G401 (cell line): ENCODE measurements at places on chromosomes 6 and 20. TPM values are rescaled to one million over a fixed set of nuclear protein-coding genes. Genes with fewer than 3 reads are reported as not detected.

DNA sequence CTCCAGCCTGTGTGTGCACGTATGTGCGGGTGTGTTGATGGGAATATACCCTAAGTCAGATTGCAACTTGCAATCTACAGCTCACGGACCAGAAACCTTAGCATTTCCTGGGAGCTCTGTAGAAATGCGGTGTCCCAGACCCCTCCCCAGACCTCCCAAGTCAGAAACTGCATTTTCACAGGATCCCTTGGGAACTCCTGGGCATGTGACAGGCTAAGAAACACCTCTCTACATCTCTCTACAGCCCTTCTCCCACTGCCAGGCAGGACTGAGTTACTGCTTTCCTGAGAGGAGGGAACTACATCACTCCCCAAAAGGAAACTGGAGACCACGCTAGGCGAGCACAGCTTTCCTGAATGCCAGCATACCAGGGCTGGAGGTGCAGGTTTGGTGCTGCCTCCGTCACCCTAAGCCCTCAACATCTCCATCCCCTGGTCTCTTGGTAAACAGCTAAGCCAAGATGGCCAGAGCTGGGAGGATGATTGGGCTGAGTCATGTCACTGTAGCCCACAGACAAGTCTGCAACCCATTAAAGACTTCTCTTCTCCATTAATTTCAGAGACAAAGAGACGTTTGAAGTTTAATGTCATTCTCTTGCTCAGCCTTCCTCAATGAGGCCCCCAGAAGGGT is 194.4 kb downstream of the BMP7 start:
- DNase-seq, result no peak

- DNase-seq, result peak; percentile 92
These were observed 88.7 kb upstream of the BMP5 start for GRCh38 chr6:55964136-55964535.

DNA sequence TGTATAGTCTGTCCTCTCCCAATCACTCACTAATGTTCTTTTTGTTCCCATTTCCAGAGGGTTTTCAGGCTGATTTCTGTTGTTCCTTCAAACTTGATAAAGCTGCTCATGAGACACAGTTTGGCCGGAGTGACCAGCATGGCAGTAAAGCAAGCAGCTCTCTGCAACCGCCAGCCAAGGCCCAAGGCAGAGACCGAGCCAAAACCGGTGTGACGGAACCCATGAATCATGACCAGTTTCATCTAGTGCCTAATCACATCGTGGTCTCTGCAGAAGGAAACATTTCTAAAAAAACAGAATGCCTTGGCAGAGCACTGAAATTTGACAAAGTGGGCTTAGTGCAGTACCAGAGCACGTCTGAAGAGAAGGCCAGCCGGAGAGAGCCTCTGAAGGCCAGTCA is 14.8 kb upstream of the RPL7L1 start:
- no peak for DNase-seq

DNA sequence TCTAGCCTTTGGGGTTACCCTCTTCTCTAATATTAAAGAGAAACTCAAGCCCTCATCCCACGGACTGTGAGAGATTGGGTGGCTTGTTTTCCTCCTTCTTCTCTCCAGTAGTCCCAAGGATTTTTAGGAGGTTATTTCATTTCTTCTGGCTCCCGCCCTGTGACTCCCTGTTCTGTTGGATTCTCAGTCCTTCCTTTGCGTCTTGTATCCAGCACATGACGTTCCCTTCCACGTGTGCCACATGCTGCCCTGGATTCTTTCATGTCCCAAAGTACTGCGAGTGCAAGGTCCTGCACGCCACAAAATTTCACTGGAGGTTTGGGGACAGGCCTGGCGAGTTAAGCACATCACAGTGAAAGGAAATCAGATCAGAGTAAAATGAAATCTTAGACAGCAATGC is 213.4 kb downstream of the PACRG start:
- no peak for DNase-seq

DNA sequence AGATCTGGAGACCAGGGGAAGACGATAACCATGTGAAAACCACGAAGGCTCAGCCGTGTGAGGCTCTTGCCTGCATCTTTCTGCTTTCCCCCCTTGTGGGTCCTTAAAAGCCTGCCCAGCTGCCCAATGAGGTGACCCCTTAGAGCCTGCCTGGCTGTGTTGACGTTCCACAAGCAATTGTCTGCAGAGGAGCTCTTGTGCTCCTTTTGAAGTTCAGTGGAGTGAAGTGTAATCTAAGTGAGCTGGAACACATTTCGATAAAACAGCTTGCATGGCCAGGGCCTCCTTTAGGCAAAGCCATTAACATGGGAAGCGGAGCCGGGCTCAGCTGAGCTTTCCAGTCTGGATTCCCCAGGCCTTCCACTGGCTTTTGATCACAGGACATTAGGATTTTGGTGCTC is 27.3 kb upstream of the TCP11 start:
- no peak for DNase-seq

DNA sequence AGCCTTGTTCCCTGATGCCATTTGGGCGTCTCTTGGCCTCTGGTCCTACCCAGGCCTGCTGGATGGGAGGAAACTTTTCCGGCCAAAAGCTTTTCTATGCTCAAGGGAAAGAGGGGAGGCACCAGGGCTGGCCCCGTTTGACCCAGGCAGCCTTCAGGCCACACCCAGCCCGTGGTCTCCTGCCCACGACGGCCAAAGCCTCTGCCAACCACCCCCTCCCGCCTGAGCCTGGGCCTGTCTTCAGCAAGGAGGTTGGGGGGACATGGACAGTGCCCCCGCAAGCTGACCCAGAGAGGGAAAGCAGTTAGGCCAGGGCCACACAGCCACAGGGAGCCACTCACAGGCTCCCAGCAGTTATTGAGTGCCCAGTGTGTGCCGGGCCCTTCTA is 49.5 kb downstream of the SRC start:
- DNase-seq, result no peak

DNA sequence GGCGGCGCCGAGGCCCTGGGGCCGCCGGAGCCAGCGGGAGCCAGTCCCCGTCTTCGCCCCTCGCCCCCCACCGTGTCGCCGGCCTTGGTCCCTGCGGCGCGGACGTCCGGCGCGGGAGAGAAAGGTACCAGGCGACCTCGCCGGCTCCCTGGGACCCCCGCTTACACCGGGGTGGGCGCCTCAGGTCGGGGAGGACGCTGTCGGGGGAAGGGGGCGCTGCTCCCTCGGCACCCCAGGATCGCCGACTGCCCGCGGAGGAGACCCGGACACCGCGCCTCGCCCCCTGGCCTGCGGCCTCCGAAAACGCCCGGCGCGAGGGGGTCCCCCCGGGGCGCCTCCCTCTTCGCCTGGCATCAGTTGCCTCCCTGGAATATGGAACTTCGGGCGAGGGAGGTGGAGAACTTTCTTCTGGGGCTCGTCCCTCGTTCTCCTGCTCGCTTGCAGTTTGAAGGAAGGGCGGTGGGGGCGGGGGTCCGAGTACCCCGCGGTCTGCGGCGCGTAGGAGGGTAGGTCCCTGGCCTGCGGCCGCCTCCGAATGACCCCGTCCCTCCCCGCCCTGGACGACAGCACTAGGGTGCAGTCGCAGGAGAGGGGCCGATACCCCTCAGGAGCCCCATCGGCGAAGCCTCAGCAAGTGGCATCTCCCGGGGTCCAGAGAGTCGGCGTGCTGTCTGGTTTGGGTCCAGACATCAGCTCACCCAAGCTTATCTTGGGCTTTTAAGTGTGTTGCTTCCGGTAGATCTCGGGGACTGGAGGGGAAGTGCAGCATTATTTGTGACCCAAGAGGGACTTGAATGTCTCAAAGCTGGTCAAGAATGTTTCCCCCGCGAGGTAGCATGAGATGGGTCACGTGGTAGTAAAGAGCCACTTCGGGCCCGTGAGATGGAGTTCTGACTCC is 549 bp downstream of the ANKRD6 start:
- peak; percentile 77 for DNase-seq

GRCh38 chr20:44491635-44492395 is 16.1 kb downstream of the TTPAL start:
- no peak for DNase-seq

- no peak for DNase-seq
These were observed 3.1 kb upstream of the EMILIN3 start for GRCh38 chr20:41369673-41370072.

DNA sequence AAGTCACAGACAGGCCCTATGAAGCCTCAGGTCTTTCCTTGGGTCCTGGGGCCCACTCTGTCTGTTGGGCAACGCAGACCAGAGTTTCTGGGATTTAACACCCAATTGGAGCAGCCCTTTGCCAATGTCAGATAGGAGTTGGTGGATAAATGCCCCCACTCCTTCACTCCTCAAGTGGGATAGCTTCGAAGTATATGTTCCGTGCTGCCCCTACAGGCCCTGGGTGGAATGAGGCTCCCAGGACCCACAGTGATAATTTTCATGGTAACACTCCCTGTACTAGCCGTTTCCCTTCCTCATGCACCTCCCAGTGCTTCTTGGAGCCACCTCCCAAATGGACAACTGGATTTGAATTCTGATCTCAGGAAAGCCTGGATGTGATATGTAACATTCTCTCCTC is 145.4 kb downstream of the FOXA2 start:
- DNase-seq, result no peak

- DNase-seq, result no peak
These were observed 72.8 kb upstream of the ADTRP start for GRCh38 chr6:11851387-11851786.

GRCh38 chr6:127207591-127208120 is 59.0 kb upstream of the RNF146 start:
- DNase-seq, result peak; percentile 66

GRCh38 chr20:1535420-1536175 is 21.9 kb downstream of the SIRPD start:
- no peak for DNase-seq

DNA sequence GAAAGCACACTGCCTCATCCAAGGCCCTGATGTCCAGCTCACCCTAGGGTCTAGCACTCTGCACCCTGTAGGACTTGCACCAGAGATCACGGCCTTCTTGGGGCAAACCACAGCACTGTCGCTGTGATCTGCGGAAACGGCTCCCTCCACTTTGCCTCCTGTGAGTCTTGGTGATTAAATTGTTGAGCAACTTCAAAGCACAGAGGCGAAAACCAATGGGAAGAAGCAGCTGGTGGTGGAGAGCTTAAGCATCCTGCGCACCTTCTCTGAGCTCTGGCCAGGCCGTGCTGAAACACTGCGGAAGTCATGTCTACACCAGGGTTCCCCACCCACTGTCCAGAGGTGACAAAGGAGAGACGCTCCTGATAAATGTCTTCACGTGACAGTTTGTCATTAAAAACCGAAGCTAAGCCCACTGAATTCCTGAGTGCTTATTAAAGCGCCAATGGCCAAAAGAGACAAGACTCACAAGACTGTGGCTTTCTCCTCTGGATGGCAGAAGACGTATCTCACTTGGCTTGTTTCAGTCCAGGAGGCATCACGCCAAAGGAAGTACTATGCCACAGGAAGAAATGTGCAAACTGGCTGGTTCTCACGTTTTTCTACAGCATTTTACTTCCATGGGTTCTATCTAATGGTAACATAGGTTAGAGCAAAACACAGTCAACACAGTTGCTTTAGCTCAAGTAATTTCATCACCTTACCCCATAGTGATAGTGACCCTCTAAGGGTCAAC is 3.1 kb downstream of the RAMACL start:
- no peak for DNase-seq

The PCSK2 gene
- not detected in 2 replicates for total RNA-seq

The TGM3 gene
- total RNA-seq, result not detected in 2 replicates

The COL21A1 gene
- total RNA-seq, result not detected in 2 replicates

The WFDC12 gene
- total RNA-seq, result not detected in 2 replicates

The CRISP2 gene
- total RNA-seq, result not detected in 2 replicates

The HLA-DRA gene
- not detected in 2 replicates for total RNA-seq

The SCRT2 gene
- not detected in 2 replicates for total RNA-seq
